ENCODE measurements at places on chromosomes 1 and 21. TPM values are rescaled to one million over a fixed set of nuclear protein-coding genes. Genes with fewer than 3 reads are reported as not detected.
A peak's percentile ranks its signal among the peaks of the same experiment; 100 is the strongest.

The SPRR1A gene
- not detected for total RNA-seq

- H3K4me1 ChIP-seq = no peaks in the 10 kb centered on the region
- no peak overlapping the region for H3K4me3 ChIP-seq
- H3K27ac ChIP-seq = no peak overlapping the region
- no peaks in the 10 kb centered on the region for H3K36me3 ChIP-seq
These were observed 600.5 kb downstream of the USP25 start for GRCh38 chr21:16330082-16330907.

- no peak overlapping the region for H3K4me3 ChIP-seq
- DNase-seq = no peak
- H3K27ac ChIP-seq = no peak overlapping the region
- peaks cover 2% of the 10 kb centered on the region for H3K27me3 ChIP-seq
- H3K36me3 ChIP-seq = no peaks in the 10 kb centered on the region
These were observed 20.7 kb upstream of the SLC25A33 start for GRCh38 chr1:9518454-9518998.

The NASP gene
- total RNA-seq = 198 TPM

DNA sequence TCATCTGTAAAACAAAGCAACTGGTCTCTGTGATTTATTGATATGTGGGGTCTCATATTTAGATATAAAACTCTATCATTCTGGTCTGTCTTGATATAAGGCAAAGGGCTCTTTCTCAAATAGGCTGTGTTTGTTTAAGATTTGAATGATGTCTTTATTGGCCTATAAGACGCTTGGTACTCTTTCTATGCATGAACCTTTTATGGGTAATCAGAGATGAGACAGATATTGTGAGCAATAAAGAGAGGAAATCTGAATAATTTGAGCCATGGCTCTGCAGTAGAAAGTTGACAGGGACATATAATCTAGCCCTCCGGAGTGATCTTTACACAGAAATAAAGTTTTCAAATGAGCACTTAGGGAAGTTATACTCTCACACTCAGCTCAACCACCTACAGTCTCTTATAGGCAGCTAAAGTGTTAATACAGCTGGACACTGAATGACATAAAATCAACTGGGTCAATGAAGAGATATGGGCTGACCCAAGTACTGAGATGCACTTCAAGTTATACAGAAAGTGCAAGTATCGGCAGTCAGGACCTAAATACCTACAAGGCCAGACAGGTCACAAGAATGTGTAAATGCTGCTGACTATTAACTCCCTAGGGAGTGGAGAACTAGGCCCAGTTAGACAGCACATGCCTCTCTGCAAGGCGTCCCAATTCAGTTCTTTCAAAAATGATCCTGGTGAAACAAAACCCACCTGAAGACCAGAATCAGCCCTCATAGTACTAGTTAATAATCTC, 111.0 kb downstream of the PTPN14 start:
- H3K27me3 ChIP-seq = no peaks in the 10 kb centered on the region
- H3K36me3 ChIP-seq = peaks cover 2% of the 10 kb centered on the region
- peaks cover 61% of the 10 kb centered on the region for H3K4me1 ChIP-seq
- DNase-seq = no peak
- H3K27ac ChIP-seq = peak overlapping the region; percentile 87

GRCh38 chr1:88979054-88979748, 13.2 kb downstream of the KYAT3 start:
- H3K4me1 ChIP-seq = peaks cover 57% of the 10 kb centered on the region
- H3K27me3 ChIP-seq = no peaks in the 10 kb centered on the region
- no peak overlapping the region for H3K27ac ChIP-seq
- H3K36me3 ChIP-seq = peaks cover 71% of the 10 kb centered on the region
- H3K4me3 ChIP-seq = no peak overlapping the region
- DNase-seq = no peak

DNA sequence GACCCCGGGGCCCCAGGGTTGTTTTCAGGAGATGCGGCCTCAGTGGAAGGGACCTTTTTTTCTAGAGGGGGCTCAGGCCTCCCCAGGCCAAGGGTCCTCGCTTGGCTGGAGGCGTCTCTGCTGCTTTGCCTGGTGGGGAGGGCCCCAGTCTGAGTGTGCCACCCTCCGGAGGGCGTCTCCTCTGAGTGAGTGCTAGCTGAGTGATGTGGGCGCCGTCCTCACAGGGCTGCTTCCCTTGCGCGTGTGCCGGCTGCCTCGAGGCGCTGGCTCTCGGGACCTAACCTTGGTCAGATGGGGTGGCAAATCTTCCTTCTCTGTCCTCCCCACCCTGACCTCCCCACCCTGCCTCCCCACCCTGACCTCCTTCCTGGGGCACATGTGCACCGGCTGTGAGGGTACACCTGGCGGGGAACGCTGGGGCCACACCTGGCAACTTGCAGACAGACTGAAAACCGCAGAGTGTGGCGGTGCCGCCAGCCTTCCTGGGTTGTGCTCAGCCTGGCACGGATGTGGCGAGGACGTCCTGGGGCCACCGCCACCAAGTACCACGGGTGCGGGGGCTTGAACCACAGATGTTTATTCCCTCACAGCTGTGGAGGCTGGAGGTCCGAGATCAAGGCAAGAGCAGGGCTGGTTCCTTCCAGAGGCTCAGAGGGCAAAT, 93.0 kb upstream of the TTC34 start:
- no peaks in the 10 kb centered on the region for H3K36me3 ChIP-seq
- H3K4me3 ChIP-seq = no peak overlapping the region
- DNase-seq = peak; percentile 26
- H3K27ac ChIP-seq = no peak overlapping the region
- H3K27me3 ChIP-seq = no peaks in the 10 kb centered on the region

DNA sequence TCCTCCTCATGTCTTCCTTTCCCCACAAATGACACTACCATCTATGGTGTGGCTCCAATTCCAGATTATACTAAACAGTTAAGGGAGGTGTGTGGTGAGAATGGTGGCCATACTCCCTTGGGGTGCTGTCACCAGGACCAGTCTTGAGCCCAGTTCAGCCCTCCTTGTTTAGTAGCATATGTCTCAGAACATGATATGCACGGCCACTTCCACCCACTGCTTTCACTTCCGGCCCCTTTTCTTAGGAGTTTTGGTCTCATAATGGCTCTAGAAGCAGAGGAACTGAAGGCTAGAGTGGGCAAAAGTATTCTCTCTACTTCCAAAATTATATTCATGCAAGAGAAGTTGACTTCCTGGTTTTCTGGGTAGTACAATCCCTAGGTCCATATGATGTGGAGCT, 45.3 kb upstream of the CACNA1E start:
- no peaks in the 10 kb centered on the region for H3K4me1 ChIP-seq
- peaks cover 28% of the 10 kb centered on the region for H3K27me3 ChIP-seq
- H3K36me3 ChIP-seq = no peaks in the 10 kb centered on the region
- no peak overlapping the region for H3K27ac ChIP-seq
- no peak overlapping the region for H3K4me3 ChIP-seq
- no peak for DNase-seq

DNA sequence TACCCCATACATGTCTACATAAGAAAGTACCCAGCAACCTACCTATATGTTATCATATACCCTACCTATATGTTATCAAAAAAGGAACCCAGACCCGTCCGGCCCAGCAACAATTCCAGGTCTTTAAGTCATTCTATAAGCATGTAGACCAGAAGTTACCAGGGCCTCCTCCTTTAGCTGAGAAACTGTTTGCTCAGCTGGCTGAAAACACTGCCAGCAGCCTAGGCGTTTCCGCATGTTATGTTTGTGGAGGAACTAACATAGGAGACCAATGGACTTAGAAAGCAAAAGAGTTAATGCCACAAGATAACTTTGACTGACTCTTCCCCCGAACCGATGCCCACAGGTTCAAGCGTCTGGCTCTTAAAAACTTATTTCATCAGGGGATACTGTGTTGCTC, 7.1 kb upstream of the ZNF678 start:
- DNase-seq = no peak
- H3K27me3 ChIP-seq = peaks cover 29% of the 10 kb centered on the region
- peaks cover 14% of the 10 kb centered on the region for H3K36me3 ChIP-seq
- no peak overlapping the region for H3K27ac ChIP-seq

DNA sequence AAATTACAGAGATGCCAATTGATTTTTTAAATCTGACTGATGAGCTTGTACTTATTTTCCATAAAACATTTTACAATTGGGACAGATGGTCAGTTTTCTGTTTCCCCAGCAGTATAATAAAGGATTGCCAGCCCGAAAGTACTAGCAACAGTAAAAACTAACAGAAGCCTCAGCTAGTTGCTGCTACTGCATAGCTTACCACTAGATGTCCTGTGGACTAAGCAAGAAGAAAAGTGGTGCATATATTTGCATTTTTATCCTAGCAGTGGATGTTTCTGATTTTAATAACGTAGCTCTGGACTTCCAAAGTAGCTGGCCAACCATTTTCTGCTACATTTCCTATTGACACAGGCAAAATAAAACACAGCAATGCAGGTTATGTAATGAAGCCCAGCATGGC, 241.5 kb downstream of the BARHL2 start:
- H3K4me1 ChIP-seq = no peaks in the 10 kb centered on the region
- H3K36me3 ChIP-seq = no peaks in the 10 kb centered on the region
- no peak overlapping the region for H3K4me3 ChIP-seq
- H3K27me3 ChIP-seq = no peaks in the 10 kb centered on the region
- H3K27ac ChIP-seq = no peak overlapping the region
- DNase-seq = no peak

GRCh38 chr1:156368889-156369684, at the start of gene RHBG:
RHBG (plus strand) TSS chr1:156369211; CDS start chr1:156369250, 39 bp downstream.
- DNase-seq = no peak
- peaks cover 56% of the 10 kb centered on the region for H3K27me3 ChIP-seq
- no peaks in the 10 kb centered on the region for H3K4me1 ChIP-seq
- peak within 1 kb of the TSS; percentile 35 for H3K4me3 ChIP-seq
- no peaks in the 10 kb centered on the region for H3K36me3 ChIP-seq

DNA sequence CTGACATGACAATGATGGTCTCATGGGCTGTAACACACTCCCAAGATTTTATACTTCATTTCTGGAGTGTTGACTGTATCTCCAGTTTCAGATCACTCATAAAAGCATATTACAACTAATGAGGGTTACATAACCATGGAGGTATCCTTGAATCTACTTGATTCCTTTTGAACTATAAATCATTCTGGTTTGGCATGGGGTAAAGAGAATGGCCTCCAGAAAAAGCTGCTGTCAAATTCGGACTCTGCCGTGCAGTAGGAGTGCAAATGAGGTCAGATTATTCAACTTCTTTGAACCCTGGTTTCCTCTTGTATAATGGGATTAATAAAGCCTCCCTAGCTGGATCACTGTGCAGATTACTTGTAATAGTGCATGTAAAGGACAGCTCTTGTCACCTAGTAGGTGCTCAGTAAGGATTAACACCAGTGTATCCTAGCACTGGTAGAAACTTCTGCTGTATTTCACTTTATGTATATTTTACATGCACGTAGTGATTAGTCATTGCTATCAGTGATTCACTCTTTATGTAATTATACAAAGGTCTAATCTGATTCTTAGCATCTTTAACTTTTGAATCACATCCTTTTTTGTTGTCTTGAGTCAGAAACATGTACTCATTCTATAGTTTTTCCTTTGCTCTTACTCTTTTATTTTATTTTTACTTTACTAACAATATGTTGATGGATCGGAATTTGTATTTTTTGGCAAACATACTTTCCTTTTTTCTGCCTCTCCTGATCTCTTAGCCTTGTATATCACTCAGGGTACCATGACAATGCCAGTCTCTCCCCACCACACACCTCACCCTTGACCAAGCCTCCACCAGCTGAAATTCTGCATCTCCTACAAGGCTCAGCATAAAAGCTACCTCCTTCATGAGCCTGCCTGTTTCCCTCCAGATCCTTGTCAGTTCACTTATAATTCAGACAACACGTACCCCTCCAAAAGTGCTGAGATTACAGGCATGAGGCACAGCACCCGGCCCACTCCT, 3.2 kb downstream of the LRRC8C start:
- H3K4me1 ChIP-seq = peaks cover 55% of the 10 kb centered on the region
- peak overlapping the region; percentile 72 for H3K4me3 ChIP-seq
- H3K27ac ChIP-seq = peak overlapping the region; percentile 79
- H3K27me3 ChIP-seq = no peaks in the 10 kb centered on the region
- DNase-seq = no peak

DNA sequence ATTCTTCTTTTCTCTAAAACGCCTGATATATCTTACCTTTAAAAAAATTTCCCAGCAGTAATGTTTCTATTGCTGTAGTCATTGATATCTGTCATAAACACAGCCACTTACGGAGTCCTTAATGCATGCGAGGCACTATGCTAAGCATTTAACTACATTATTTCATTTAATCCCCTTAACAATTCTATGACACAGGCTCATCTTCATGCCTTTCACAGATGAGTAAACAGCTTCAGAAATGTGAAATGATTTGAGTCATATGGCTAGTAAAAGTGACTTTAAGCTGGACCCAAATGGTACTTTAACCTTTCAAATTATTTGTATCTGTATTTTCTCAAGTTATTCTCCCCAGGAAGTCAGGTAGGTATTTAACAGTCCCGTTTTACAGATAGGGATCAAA, 125.1 kb upstream of the FGGY start:
- no peaks in the 10 kb centered on the region for H3K36me3 ChIP-seq
- peaks cover 7% of the 10 kb centered on the region for H3K27me3 ChIP-seq
- H3K27ac ChIP-seq = no peak overlapping the region
- H3K4me3 ChIP-seq = no peak overlapping the region

DNA sequence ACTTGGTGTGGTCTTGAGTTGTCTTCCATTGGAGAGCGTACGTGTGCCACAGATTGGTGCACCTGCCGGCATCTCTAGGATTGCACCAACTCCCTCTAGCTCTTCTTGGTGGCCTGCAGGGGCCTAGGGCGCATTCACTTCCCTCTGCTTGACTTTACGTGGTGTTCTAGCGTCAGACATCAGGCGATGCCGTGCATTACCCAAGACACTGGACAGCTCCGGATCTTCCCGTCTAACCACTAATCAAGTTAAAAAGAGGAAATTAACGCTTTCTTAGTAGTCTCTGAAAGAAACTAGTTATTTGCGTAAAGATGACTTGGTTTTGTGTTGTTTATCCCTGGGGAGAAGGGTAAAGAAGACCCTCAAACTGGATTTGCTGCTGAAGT, 510 bp upstream of the IL10RB start:
- peaks cover 60% of the 10 kb centered on the region for H3K36me3 ChIP-seq
- H3K4me3 ChIP-seq = peak overlapping the region; percentile 99
- H3K27ac ChIP-seq = peak overlapping the region; percentile 76
- H3K27me3 ChIP-seq = no peaks in the 10 kb centered on the region
- no peak for DNase-seq

DNA sequence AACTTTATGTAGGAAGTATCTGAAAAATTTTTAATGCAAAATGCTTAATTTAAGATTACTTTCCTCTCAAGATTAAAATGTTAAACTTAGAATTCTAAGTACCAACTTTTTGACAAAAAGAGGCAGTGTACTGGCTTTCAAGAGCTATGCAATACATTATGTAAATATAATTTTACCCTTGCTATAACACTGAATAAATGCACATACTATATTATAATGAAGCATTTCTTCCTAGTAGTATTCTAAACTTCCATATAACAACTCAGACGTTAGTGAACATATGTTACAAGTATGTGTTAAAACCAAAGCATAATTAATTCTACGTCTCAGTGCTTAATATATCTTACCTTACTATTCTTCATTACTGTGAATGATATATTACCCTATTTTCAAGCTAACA, 58.5 kb downstream of the RGS21 start:
- H3K27ac ChIP-seq = no peak overlapping the region
- H3K36me3 ChIP-seq = no peaks in the 10 kb centered on the region
- no peak for DNase-seq
- H3K27me3 ChIP-seq = peaks cover 2% of the 10 kb centered on the region

- no peaks in the 10 kb centered on the region for H3K4me1 ChIP-seq
- DNase-seq = no peak
- H3K27me3 ChIP-seq = peaks cover 13% of the 10 kb centered on the region
- H3K36me3 ChIP-seq = no peaks in the 10 kb centered on the region
- no peak overlapping the region for H3K27ac ChIP-seq
These were observed 38.8 kb upstream of the SUCO start for GRCh38 chr1:172494166-172494565.

The PRDM2 gene
- total RNA-seq = 63.1 TPM

Measured in activated CD4-positive, alpha-beta T cell treated with anti-CD3 and anti-CD28 coated beads, Interleukin-2, amount 10 ng/mL, durations not matched to agents 7 days and 5 days (primary cell).